ENCODE measurements at places on chromosomes 5 and 9.

- no peak for DNase-seq
Measured at GRCh38 chr5:140631036-140631417, 1.9 kb downstream of the CD14 start.

GRCh38 chr5:108983461-108984092, 235.9 kb downstream of the FER start:
- DNase-seq: no peak

GRCh38 chr5:57524348-57525060, 41.9 kb upstream of the ACTBL2 start:
- DNase-seq: no peak

- no peak for DNase-seq
Measured at GRCh38 chr9:100351508-100351907, 1.2 kb downstream of the TEX10 start.

- no peak for DNase-seq
Measured at GRCh38 chr5:29150840-29151239, 2042.6 kb upstream of the CDH6 start.

DNA sequence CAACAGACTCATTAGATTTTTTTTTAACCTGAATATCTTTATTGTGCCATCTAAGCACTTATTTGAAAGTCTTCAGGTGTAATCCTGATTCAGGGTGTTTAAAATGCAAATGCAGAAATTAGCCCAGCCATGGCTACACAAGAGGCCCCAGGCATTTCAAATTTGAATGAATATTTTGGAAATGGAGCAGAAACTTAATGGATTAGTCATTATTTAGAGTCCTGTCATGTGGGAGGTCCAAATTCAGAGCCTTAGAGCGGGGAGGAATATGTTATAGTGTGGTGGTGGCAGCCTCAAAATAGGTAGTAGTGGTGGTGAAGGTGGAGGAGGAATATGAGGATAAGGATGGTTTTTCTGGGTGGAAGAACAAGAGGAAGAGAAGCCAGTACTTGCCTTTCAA, 567.0 kb downstream of the RAB3C start:
- no peak for DNase-seq

DNA sequence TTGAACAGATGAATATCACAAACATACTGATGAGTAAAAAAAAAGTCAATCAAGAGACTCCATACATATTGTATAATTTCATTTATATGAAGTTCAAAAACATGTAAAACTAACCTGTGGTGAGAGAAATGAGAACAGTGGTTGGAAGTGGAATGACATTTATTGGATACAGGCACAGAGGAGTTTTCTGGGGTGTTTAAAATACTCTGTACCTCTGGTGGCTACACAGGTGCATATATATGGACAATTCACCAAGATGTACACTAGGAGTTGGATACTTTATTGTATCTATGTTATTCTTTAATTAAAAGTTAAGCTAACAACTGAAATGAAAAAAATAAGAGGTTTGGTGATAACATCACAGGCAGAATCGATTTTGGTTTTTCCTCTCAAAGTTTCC, 14.1 kb downstream of the FOXD1 start:
- no peak for DNase-seq

- DNase-seq: no peak
Measured at GRCh38 chr9:122827761-122828093, 661 bp downstream of the PDCL start.

GRCh38 chr9:122212473-122213004, 16.2 kb downstream of the LHX6 start:
- DNase-seq: no peak

DNA sequence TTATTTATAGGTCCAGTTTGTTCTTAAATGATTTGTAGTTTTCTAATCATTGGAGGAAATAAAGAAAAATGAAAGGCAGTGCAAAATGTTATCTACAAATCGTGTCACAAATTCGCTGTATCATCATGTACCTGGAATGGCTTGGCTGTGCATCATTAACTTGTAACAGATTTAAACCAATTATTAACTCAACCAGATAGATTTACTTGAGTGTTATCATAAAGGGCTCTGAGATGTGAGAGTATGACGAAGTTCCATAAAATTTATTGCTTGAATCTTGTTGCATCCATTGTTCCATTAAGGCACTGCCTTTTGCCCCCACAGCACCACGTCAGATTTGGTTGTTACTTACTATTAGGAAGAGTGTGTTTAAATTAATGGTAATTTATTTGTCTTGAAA, 23.5 kb downstream of the PCSK5 start:
- no peak for DNase-seq

DNA sequence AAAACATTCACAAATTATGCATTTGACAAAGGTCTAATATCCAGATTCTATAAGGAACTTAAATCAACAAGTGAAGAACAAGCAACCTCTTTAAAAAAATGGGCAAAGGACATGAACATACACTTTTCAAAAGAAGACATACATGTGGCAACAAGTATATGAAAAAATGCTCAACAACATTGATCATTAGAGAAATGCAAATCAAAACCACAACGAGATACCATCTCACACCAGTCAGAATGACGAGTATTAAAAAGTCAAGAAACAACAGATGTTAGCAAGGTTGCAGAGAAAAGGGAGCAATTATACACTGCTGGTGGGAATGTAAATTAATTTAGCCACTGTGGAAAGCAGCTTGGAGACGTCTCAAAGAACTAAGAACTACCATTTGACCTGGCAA, 38.9 kb upstream of the TNFSF15 start:
- DNase-seq: no peak

All from CD4-positive, alpha-beta T cell treated with Interleukin-17A for 4 hours (primary cell).